Dermis blood vessel endothelial cell (primary cell): ENCODE measurements at places on chromosomes 3 and 15. TPM values are rescaled to one million over a fixed set of nuclear protein-coding genes. Genes with fewer than 3 reads are reported as not detected.

Gene GPR62
- total RNA-seq: not detected in 2 replicates

Gene RBM15B
- total RNA-seq: 49.4 and 51.0 TPM in 2 replicates

Gene PCLAF
- 13.4 and 31.2 TPM in 2 replicates for total RNA-seq

Gene CACNA1D
- total RNA-seq: not detected in 2 replicates

Gene RARB
- total RNA-seq: 1.2 and 1.5 TPM in 2 replicates

Gene RTP4
- 1.7 and 3.1 TPM in 2 replicates for total RNA-seq

Gene GOLGA8J
- total RNA-seq: 0.17 TPM in 1 of 2 replicates, not detected in the other

Gene CADPS
- not detected in 2 replicates for total RNA-seq
